ENCODE measurements at places on chromosomes 1 and 21.

DNA sequence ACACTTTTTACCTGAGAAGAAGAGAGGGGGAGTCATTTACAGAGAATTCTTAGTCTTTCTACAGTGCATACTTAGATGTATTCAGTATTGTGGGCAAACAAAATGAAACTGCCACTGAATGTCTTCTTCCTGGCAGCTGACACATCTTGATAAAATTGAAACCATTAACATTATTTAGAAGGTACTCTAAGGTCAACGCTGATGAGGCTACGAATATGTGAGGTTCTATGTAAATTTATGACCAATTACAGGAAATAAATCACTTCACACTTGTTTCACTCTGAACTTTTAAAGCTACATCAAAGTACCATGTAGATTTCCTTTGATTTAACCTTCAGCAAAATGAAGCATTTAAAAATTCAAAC is 51.3 kb upstream of the GFI1 start:
- no peak for DNase-seq

GRCh38 chr1:61265665-61266064 is 183.3 kb downstream of the NFIA start:
- DNase-seq = no peak

DNA sequence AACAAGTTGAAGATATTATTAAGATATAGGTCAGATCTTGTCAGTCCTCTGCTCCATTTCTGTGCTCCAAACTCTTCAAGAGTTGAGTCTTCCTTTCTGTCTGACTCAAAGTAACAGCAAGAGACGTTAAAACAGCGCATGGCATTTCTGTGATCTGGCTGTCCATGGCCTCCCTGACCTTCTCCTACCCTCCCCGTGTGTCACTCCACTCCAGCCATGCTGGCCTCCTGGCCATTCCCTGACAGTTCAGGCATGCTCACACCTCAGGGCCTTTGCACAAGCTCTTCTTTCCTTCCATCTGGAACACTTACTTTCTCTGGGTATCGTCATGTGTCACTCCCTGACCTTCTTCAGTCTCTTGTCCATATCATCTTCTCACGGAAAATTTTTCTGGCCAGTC is 229.0 kb downstream of the CENPF start:
- DNase-seq = no peak

- no peak for DNase-seq
Observed at GRCh38 chr21:34886240-34887104, 162.6 kb downstream of the RUNX1 start.

GRCh38 chr1:64327119-64327518 is 123.7 kb downstream of the UBE2U start:
- DNase-seq = no peak

GRCh38 chr21:45992301-45993209 is 11.0 kb downstream of the COL6A1 start:
- no peak for DNase-seq

DNA sequence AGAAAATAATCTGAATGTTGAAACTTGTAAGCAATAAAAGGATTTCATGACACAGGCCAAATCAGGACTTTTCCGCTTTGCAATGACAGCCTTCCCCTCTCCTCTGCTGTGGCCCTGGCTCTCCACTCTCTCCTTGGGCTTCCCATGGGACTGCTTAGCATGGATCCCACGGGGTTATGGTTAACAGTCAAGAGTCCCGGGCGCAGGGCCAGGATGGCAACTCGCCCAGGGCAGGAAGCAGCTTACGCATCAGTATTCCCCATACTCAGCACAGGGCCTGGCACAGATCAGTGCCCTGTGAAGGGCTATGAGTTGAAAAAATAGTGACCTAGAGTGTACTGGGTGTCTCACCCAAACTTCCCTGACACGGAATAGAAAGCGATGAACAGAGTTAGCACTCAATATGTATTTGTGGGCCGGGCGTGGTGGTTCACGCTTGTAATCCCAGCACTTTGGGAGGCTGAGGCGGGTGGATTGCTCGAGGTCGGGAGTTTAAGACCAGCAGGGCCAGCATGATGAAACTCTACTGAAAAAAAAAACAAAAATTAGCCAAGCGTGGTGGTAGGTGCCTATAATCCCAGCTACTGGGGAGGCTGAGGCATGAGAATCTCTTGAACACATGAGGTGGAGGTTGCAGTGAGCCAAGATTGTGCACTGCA is 29.1 kb upstream of the GRHL3 start:
- no peak for DNase-seq

DNA sequence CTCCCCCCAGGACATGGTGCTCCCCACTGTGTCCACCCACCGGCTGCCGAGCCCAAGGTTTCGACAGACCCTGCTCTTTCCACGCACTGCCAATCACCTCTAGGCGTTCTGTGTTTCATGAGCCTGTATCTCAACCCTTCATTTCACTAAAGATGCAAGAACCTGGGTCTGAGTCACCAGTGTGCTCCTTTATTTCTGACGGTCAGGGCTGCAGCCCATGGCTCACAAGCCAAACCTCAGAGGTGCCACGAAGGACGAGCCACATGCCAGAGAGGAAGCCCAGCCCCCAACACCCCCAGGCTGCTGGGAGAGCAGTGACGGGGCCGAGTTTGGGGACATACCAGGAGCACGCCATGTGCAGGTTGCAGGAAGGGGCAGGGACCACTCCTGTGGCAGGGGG is 79.2 kb upstream of the ARHGEF16 start:
- DNase-seq = no peak

GRCh38 chr21:37058261-37058660 is 14.6 kb downstream of the PIGP start:
- DNase-seq = no peak

DNA sequence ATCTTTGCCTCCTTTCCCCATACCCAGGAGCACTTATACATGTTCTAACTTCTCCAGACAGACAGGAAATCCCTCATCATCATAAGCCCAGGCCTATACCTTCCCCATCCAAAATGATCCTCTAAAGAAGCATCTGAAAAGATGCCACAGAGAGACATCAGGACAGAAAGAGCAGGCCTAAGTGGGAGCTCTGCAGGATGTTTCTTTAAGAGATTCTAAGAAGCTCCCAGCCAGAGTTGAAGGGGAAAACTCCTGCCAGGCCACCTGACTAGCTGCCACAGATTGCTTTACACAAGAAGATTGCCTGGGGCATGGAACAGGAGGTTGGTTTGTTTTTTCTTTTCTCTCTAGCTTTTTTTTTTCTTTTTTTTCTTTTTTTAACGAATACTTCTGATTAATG is 275.8 kb downstream of the VAV3 start:
- DNase-seq = no peak

DNA sequence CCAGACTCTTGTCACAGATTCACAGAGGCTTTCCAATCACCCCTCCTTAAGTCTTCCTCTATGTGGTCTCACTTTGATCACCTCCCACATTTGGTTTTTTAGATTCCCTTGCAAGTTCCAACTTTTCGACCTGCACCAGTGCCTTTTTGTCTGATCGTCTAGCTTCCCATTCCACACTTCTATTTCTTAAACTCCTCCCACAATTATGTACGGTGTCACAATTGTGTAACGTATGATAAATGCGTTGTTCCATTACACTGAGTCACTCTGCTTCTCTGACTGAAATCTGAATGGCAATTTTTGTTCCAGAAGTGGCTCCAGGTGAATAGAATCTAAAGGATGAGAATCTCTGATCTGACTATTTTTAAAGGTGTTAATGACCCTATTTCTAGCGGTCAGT is 320.1 kb downstream of the LMX1A start:
- no peak for DNase-seq

- DNase-seq = no peak
Observed at GRCh38 chr21:21085206-21085605, 87.0 kb downstream of the NCAM2 start.

DNA sequence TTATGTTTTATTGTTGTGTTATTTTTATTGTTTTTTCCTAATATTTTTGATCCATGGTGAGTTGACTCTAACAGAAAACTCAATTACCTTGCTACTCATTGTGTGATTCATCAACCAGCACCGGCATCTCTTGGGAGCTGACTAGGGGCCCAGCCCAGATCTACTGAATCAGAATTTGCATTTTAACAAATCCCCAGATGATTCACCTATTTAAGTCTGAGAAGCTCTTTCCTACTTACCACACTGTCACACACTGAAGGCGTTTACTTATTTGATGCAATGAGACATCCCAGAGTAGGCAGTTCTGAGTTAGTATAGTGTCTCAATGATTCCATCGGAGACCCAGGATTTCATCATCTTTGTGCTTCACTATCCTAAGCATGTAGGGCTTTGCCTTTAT is 416.6 kb downstream of the RWDD3 start:
- no peak for DNase-seq

GRCh38 chr1:115544131-115544530 is 97.6 kb upstream of the VANGL1 start:
- DNase-seq = no peak

Data from stimulated activated CD8-positive, alpha-beta memory T cell treated with anti-CD3 and anti-CD28 coated beads, Interleukin-4, amount 100 ng/mL, for 1 hour (primary cell).